BJ (cell line): ENCODE measurements at places on chromosomes 1 and 21.
A peak's percentile ranks its signal among the peaks of the same experiment; 100 is the strongest.

DNA sequence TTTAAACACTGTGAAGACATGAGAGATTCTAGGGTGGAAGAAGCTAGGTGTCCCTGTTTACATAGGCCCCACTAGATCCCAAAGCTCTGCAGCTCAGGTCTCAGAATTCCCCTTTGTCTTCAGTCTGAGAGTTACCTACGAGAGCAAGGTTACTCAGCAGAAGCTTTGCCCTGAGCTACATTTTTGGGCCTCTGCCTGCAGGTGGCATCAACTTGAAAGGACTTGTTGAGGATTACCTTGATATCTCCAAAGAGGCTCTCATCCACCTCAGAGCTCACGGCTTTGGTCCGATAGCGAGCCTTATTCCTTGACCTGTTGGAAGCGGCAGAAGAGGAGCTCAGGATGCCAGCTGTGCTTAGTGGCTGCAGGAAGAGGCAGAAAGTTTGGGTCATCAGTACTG, 7.0 kb downstream of the CFAP45 start:
- DNase-seq, result no peak

GRCh38 chr1:109556563-109556962, 8.1 kb downstream of the GNAI3 start:
- DNase-seq, result no peak

DNA sequence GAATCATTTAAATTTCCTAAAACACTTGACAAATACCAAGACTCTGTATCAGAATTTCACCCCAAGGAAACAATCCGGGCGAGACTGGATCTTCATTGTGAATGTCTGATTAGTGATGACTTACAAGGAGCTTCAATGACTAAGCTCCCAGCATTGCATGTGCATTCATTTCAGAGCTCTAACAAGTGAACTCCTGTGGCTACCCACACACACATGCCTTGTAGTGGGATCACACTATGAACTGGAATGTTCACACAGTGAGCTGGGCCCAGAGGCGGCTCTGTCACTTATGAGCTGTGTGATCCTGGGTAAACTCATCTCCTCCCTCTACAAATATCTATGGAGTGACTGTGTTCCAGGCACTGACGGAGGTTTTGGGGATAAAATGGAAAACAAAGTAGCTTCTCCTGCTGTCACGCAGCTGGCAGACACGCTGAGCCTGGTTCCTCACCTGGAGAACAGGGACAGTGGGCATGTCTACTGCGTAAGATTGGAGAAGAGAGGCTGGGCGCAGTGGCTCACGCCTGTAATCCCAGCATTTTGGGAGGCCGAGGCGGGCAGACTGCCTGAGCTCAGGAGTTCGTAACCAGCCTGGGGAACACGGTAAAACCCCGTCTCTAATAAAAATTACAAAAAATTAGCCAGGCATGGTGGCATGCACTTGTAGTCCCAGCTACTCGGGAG, 56.9 kb downstream of the CLSTN1 start:
- peak; percentile 99 for DNase-seq

- no peak for DNase-seq
These were observed 1728.3 kb downstream of the PLA2G4A start for GRCh38 chr1:188557053-188557452.

- DNase-seq, result peak; percentile 68
These were observed 726.5 kb upstream of the ADAMTS5 start for GRCh38 chr21:27693376-27693775.

- no peak for DNase-seq
These were observed 2.3 kb downstream of the TCHH start for GRCh38 chr1:152112885-152113432.

GRCh38 chr1:239555350-239555749, 169.0 kb downstream of the CHRM3 start:
- no peak for DNase-seq
